Stimulated activated CD4-positive, alpha-beta T cell treated with anti-CD3 and anti-CD28 coated beads, Interleukin-12 subunit alpha, Interleukin-12 subunit beta, amount 100 ng/mL, for 4 hours (primary cell): ENCODE measurements at places on chromosomes 5 and 9.

- DNase-seq = no peak
Observed at GRCh38 chr9:82124090-82124489, 135.5 kb downstream of the SPATA31D1 start.

GRCh38 chr5:126192226-126192625 is 231.0 kb upstream of the GRAMD2B start:
- DNase-seq = no peak

- DNase-seq = no peak
Observed at GRCh38 chr9:115103746-115104477, 14.0 kb downstream of the TNC start.

- DNase-seq = no peak
Observed at GRCh38 chr5:14913096-14913495, 41.5 kb upstream of the ANKH start.
